Esophagus muscularis mucosa (tissue), 4 donors: ENCODE measurements at places on chromosomes 3 and 15. TPM values are rescaled to one million over a fixed set of nuclear protein-coding genes. Genes with fewer than 3 reads are reported as not detected.

- DNase-seq, result no peak
Observed at GRCh38 chr3:115099986-115100571, 47.0 kb downstream of the ZBTB20 start.

- DNase-seq, result no peak
Observed at GRCh38 chr3:113783463-113783862, 36.6 kb downstream of the ATP6V1A start.

DNA sequence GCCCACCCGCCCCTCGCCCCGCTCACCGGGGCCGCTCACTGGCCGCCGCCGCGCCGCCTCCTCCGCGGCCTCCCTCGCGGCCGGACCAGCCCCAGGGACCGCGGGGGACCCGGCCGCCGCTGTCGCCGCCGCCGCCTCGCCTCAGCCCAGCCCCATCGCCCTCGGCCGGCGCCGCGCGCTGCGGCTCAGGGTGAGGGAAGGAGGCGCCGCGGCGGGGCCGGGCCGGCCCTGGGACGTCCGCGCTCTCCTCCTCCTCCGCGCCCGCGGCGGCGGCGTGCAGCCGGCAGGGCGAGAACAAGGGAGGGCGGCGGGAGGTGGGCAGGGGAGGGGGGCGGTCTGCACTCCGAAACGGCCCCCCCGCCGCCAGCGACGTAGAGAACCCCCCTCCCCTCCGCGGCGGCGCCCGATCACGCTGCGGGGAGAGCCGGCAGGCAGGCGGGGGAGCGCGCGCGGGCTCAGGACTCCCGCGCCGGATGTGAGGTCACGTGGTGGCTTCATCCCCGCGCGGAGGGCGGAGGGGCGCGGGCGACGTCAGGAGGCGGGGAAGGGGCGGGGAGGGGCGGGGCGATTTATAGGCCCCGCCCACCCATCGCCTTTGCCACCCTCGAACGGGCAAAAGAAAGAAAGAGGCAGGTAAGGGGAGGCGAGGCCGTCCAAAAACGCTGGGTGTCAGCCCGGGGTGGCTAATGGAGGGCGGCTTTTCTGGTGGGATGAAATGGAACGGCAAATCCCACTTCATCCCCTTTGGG, at the start of gene ATP13A3:
ATP13A3 (minus strand) TSS at position 463 of the 749 bp plus-strand sequence. CDS start 24,812 bp downstream, outside the sequence.
- DNase-seq, result peak; percentile 96

DNA sequence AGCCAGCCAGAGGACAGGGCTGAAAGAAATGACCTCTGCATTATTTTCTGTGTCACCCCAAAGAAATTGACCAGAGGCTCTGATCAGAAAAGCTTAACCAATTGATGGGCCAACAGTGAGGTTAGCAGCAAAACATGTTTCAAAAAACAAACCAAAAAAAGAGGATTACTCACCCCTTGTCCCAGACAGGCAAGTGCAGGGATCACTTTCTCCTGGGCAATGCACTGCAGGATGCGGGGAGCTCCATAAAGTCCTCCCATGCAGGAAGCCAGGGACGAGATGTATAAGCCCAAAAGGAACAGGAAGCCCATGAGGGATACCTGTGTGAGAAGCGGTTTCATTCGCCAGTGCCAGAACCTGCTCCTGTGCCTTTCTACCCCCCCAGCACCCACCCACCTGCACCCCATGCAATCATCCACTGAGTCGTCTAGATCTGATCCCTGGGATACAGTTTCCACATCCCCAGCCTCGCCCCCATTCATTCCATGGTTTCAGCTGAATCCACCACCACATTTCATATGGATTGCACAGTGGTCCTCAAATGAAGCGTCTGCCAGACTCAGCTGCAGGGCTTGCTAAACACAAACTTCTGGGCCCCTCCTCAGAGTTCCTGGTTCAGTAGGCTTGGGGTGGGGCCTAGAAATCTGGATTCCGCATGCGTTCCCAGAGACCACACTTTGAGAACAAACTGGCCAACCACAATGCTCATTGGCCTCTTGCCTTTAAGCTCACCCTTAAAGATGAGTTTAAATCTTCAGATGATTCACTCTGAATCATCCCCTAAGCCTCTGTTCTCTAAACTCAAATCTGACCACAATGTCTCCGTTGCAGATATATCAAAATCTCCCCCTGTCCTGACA, 54.4 kb upstream of the HEG1 start:
- DNase-seq, result peak; percentile 4

GOLGA8R gene
- total RNA-seq, result 2.2 TPM
